ENCODE measurements at places on chromosomes 5 and 9.

DNA sequence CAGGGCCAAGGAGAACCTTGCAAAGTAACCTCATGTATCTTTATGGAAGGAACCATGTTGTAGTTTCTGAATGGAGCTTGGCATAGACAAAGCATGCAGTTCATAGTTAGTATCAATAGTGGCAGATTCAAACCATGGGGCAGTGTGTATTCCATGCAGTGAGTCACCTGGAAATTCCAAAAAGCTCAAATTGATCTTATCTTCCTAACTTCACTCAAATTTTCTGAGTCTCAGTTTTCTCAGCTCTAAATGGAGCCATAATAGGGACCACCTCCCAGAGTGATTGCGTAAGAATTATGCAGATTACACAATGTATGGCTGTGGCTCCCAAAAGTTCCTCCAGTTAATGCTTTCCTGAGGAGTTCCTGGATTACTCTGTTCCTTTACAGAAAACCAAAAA is 549.9 kb upstream of the KLF4 start:
- DNase-seq: no peak

DNA sequence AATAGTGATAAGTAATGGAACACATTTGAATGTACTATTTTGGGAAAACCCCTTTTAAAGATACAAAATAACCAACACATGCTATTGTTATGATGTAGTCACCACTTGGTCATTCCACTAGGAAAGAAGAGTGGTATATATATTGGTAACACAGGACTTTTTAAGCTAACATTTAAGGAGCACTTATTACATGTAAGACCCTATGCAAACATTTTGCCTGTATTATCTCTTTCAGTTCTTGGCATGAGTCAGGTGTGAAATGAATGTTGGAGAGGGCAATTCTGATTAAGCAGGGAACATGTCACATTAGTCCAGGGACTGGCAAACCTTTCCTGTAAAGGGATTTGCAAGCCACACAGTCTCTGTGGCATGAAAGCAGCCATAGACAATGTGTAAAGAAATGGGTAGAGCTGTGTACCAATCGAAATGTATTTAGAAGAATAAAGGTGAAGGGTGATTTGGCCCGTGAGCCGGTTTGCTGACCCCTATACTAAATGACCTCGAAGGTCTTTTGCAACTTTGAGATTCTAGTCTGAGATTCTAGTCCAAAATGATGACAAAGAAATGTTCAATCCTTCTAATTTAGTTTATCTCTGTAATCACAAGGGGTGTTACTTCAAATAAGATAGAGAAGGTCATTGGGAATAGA is 15.3 kb downstream of the ABLIM3 start:
- no peak for DNase-seq

DNA sequence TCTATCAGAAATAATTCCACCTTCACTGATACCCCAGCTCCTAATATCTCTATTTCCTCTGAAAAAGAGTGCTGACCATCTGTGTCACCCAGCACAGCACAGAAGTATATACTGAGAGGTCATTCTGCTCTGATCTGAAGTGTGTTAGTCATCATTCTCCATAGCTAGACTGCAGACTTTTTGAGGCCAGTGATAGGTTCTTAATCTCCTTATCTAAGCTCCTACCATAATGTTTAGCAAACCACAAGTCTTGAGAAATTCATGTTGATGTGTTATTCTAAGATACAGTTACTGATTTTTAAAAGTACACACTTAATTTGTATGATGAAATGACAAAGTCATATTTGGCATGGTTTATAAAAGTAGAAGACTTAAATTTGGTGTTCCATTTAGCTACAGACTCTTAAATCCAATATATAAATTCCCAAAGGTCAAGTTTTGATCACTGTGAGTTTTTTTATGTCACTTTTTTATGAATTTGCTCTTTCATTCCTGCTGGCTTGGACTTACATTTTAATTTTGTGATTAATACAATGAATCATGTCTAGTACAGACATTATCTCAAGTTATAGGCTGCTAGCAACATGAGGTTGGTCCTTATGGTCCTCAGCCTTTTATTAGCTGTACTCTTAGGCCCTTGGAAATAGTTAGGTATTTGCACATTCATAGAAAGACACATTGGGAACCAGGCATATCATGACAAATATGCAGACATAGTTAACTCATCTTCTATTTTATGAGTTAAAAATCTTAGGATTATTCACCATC is 380.8 kb downstream of the EBF1 start:
- DNase-seq: no peak

DNA sequence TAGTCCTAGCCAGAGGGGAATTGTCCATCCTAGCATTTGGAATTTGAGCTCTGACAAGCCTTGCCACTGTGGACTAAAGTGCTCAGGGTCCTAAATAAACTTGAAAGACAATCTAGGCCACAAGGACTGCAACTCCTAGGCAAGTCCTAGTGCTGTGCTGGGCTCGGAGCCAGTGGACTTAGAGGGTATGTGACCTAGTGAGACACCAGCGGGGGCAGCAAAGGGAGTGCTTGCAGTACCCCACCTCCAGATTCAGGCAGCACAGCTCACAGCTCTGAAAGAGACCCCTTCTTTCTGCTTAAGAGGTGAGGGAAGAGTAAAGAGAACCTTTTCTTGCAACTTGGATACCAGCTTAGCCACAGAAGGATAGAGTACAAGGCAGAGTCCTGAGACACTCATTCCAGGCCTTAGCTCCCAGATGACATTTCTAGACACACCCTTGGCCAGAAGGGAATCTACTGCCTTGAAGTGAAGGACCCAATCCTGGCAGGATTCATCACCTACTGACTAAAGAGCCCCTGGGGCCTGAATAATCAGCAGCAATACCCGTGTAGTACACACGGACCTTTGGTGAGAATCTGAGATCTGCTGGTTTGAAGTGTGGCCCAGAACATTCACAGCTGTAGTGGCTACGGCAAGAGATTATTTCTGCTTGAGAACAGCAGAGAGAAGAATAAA is 164.6 kb downstream of the CCDC171 start:
- no peak for DNase-seq

- no peak for DNase-seq
These were observed 77.6 kb upstream of the SAP30L start for GRCh38 chr5:154368041-154368800.

DNA sequence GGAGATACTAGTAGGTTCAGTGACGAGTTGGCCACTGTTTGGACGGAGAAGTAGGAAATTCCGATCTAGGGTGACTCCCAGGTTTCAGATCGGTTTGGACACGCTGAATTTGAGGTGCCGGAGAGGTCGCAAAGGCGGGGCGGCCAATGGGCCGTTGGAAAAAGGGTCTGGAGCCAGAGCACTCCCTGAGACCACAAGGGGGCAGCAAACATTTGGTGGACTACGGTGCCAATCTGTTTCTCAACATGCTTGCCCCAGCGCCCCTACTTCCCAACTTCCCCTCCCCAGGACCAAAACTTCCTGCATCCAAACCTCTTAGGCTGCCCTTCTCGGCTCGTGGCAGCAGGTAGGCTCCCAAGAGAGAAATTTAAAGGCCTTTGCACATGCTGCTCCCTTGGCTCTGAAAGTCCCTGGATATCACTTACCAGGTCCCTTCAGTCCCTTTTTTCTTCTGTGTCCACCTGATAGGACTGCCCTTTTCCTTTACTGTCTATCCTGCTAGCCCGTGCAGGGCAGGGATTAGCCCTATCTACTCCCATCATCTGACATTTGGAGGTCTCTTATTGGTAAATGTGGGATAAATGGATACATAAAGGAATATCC is 992 bp upstream of the RPP25L start:
- no peak for DNase-seq

GRCh38 chr9:116377179-116377798 is 223.7 kb downstream of the PAPPA start:
- DNase-seq: no peak

- no peak for DNase-seq
These were observed 147.9 kb downstream of the C5orf15 start for GRCh38 chr5:133820507-133820906.

- no peak for DNase-seq
These were observed 25.0 kb upstream of the LAMC3 start for GRCh38 chr9:130983970-130984369.

Measured in stimulated activated CD4-positive, alpha-beta T cell treated with anti-CD3 and anti-CD28 coated beads, TNF-alpha, amount 100 ng/mL, for 4 hours (primary cell).